ENCODE measurements at places on chromosomes 2 and 18. TPM values are rescaled to one million over a fixed set of nuclear protein-coding genes. Genes with fewer than 3 reads are reported as not detected.

POTEF gene
- not detected for total RNA-seq

NFATC1 gene
- 2.9 TPM for total RNA-seq

FHOD3 gene
- total RNA-seq: 13.3 TPM

GPAT2 gene
- total RNA-seq: 11.0 TPM

SYT4 gene
- not detected for total RNA-seq

GALNT14 gene
- 3.1 TPM for total RNA-seq

CCL20 gene
- not detected for total RNA-seq

CCDC148 gene
- 1.8 TPM for total RNA-seq

SLC9A2 gene
- 13.4 TPM for total RNA-seq

HOXD11 gene
- total RNA-seq: not detected

SFTPB gene
- not detected for total RNA-seq

GREB1 gene
- total RNA-seq: 0.20 TPM

CTDSP1 gene
- 69.6 TPM for total RNA-seq

SMC6 gene
- 19.2 TPM for total RNA-seq

KATNAL2 gene
- total RNA-seq: 9.4 TPM

TSPYL6 gene
- not detected for total RNA-seq

STEAP3 gene
- 26.3 TPM for total RNA-seq

CSRNP3 gene
- total RNA-seq: 0.41 TPM

UGT1A7 gene
- 20.3 TPM for total RNA-seq

L3MBTL4 gene
- not detected for total RNA-seq

LIMS4 gene
- 1.4 TPM for total RNA-seq

CYS1 gene
- total RNA-seq: 0.43 TPM

MALL gene
- 32.4 TPM for total RNA-seq

IL1F10 gene
- not detected for total RNA-seq

SERPINB3 gene
- not detected for total RNA-seq

RESP18 gene
- total RNA-seq: not detected

ACMSD gene
- total RNA-seq: not detected

SUPT7L gene
- total RNA-seq: 29.3 TPM

TWIST2 gene
- total RNA-seq: 5.0 TPM

COL4A4 gene
- total RNA-seq: 6.0 TPM

FRZB gene
- 0.15 TPM for total RNA-seq
